ENCODE measurements at places on chromosomes 12 and 14.
A peak's percentile ranks its signal among the peaks of the same experiment; 100 is the strongest.

DNA sequence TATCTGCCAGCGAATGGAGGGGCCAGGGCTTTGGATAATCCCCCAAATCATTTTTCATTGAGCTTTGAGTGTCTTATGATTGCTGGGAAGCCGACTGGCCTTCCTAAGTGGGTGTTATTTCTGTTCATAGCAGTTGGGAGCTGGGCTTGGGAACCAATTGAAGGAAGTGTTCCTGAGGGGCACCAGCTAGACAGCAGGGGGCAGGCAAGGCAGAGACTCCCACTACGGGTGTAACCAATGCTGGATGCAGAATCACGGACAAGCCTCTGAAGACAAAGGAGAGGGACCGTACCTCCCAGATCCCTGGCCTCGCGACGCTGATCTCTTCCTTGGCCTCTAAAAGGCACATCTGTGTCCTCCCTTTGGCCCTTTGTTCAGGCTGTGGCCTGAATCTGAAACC, 149.0 kb upstream of the PRMT8 start:
- peak; percentile 61 for DNase-seq

GRCh38 chr12:40238266-40238902, 13.6 kb downstream of the LRRK2 start:
- DNase-seq = no peak

DNA sequence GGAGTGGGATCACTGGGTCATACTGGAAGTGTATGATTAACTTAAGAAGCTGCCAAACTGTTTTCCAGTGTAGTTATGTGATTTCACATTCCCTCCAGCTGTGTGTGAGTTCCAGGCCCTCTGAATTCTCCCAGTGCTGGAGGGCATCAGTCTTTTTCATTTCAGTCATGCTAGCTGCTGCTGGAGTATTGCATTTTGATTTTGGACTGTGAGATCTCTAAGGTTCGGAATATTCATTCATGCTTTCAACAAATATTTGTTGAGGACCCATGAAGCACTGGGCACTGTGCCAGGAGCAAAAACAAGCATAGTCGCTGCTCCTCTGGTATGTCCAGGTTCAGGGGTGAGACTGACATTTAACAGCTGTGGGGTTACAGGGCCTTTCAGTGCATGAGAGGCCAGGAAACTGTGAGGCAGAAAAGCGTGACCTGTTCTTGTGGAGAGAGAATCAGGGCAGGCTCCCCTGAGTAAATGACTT, 133.2 kb downstream of the SCARB1 start:
- DNase-seq = no peak

DNA sequence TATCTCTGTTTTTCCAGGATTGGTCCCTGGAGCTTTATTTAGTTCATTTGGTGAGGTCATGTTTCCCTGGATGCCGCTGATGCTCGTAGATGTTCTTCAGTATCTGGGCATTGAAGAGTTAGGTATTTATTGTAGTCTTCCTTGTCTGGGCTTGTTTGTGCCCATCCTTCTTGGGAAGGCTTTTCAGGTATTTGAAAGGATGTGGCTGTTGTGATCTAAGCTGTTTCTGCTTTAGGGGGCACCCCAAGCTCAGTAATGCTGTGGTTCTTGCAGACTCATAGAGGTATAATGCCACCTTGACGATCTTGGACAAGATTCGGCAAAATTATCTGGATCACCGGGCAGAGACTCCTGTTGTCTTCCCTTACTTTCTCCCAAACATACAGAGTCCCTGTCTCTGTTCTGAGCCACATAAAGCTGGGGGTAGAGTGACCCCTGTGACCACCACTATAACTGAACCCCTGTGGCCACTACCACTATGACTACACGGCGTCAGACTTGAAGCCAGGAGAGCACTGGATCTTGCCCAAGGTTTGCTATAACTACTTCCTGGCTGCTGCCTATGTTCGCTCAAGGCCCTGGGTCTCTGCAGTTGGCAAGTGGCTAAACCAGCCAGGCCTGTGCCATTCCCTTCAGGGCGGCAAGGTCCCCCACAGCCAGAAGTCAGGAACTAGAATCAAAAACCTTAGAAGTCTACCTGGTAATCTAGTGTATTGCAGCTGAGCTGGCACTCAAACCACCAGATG, 40.9 kb downstream of the FGD4 start:
- DNase-seq = no peak

DNA sequence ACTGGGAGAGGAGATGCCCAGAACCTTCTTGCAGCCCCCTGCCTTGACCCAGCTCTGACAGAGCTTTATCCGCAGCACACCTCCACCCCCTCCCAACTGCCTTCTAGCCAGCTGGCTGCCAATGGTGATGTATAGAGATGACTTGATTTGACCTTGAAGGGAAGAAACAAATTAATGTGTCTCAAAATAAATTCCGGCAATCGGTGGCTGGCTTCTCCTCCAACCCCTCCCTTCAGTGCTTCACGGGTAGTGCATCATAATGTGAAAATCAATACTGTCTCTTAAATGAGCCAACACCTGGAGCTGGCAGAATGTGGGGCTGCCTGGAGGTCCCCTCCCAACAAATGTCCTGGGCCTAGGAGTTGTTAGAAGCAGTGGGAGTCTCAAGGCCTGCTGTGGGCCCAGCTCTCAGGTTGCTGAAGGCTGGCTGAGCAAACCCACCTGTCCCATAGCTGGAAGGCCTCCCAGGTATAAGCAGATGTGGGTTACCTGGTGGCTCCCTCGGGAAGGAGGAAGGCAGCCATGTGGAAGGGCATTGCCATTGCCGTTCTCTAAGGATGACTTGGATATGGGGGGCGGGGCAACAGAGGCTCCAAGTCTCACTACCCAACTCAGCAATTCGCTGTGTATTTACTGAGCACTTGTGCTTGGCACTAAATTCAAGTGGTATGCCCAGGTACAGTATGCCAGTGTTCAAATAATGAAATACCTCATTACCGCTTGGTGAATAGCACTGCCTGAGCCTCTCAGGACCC, 23.2 kb downstream of the HSPB8 start:
- DNase-seq = peak; percentile 27

- DNase-seq = no peak
Observed at GRCh38 chr12:1812650-1813302, 7.6 kb upstream of the LRTM2 start.

GRCh38 chr14:91953170-91953985, 5.9 kb upstream of the FBLN5 start:
- no peak for DNase-seq

- no peak for DNase-seq
Observed at GRCh38 chr14:57462551-57462950, 31.1 kb downstream of the CCDC198 start.

- no peak for DNase-seq
Observed at GRCh38 chr12:65282840-65283239, 4.4 kb downstream of the MSRB3 start.

GRCh38 chr14:64186231-64187129, 107.7 kb downstream of the ESR2 start:
- DNase-seq = peak; percentile 44

- no peak for DNase-seq
Observed at GRCh38 chr12:100860611-100861010, 66.0 kb downstream of the ANO4 start.

DNA sequence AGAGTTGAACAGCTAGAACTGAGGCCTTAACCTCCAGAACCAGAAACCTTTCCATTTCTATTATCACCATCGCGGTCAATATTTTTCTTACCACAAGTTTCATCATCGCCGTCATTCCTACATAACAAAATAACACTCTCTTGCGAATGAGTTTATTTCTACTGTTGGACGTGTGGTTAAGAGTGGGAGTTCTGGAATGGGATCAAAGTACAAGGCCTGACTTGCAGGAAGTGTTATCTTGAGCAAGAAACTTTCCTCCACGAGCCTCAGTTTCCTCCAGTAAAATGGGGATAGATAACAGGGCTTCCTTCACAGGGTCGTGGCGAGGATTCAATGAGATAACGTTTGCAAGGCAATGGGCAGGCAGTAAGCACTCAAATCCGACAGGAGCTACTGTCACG, 652 bp downstream of the SART3 start:
- DNase-seq = no peak

DNA sequence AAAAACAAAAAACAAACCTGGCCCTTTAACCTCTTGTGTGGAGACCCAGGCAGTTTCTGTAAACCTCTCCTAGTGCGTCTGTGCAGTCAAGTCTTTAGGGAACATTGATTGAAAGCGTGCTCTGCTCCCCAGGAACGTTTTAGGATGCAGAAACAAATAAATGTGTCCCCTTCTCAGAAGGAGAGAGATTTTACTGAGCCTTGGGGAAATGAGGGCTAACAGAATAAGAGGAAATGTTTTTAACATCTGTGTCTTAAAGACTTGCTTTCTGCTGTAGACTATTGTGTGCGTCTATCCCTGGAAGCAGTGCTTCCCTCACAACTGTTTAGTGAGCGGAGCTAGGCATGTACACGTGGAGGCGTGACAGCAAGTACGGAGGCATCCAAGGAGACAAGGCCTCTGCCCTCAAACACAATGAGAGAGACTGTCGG, 54.3 kb downstream of the TECPR2 start:
- no peak for DNase-seq

DNA sequence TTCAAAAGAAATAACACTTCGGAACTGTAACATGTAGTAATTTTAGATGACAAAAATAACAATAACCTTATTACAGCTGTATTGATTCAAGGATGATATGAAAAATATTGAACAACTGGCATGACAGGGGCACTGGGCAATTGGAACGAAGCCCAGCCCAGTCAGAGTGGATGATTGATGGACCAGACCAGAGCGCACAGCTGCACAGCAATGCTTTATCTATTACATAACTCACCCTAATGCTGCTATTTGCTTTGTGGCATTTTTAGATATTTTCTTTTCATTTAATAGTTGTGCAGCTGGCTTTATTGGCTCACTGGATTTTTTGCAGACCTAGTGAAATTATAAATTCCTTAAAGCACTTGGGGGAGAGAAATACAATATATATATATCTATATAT, 26.9 kb upstream of the FERMT2 start:
- no peak for DNase-seq

- DNase-seq = no peak
Observed at GRCh38 chr12:3644104-3644503, 108.8 kb downstream of the CRACR2A start.

DNA sequence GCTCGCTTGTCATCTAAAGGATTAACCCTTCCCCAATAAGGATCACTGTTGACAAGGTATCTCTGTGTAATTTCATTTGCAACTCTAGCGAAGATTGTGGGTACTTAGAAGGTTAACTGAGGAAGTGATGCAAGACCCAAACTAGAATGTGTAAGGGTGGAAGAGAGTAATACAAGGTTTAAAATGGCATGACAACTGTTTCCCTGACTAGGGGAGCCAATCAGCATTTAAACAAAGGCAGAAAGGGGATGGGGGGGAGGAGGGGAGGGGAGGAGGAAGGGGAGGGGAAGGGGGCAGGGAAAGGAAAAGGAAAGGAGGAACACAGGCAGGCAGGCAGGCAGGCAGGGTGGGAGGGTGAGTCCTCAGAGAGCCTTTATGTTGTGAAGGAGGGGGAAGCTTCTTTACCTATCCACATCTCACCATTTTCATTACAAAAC, 31.1 kb downstream of the NRDE2 start:
- no peak for DNase-seq

DNA sequence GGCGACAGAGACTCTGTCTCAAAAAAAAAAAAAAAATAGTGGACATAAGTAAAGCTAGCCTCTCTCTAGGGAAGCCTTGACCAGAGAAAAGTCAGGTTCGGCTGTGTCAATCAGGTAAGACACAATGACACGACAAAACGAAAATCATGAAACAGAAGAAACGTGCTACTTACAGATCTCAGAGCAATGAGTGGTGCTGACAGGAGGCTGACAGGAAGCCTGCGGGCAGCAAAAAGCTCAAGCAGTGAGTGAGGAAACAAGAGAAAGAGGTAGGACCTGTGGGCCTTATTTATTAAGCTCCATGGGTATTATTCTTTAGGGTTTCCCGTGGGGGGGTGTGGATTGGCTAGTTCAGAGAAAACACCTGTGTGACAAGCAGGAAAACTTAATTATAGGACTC, 363.1 kb downstream of the KCNH5 start:
- DNase-seq = no peak

GRCh38 chr14:81435391-81436295, 35.5 kb upstream of the STON2 start:
- peak; percentile 66 for DNase-seq

GRCh38 chr12:113778432-113779132, 187.5 kb downstream of the RBM19 start:
- no peak for DNase-seq

GRCh38 chr12:116620124-116620491, 60.9 kb downstream of the MAP1LC3B2 start:
- no peak for DNase-seq

GRCh38 chr14:73753887-73754795, 40.0 kb upstream of the PNMA1 start:
- no peak for DNase-seq

- no peak for DNase-seq
Observed at GRCh38 chr12:99544457-99544856, 103.1 kb upstream of the GARIN6 start.

- DNase-seq = no peak
Observed at GRCh38 chr14:78196323-78196722, 26.1 kb downstream of the NRXN3 start.

GRCh38 chr12:3633396-3633795, 119.5 kb downstream of the CRACR2A start:
- DNase-seq = no peak

GRCh38 chr12:118259079-118259478, 113.6 kb downstream of the TAOK3 start:
- DNase-seq = no peak

DNA sequence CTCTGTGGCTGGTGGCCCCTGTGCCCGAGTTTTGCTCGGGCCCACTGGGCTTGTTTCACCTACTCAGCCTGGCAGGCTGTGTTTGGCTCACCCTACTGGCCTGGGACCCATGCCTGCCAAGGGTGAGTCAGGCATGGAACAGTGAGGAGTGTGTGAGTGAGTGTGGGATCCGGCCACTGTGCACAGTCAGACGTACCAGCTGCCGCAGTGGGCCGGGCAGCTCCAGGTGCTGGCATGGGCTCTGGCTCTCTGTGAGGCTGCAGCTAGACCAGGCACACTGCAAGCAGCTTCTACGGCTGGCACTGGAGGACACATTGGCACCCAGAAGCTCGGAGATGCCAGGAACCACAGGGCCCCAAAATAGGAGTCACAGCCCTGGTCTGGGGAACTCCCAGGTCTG, 40.6 kb downstream of the HSD17B6 start:
- no peak for DNase-seq

- DNase-seq = no peak
Observed at GRCh38 chr12:77025782-77026314, 39.5 kb downstream of the E2F7 start.

- no peak for DNase-seq
Observed at GRCh38 chr12:12356467-12356895, 397 bp upstream of the BORCS5 start.

DNA sequence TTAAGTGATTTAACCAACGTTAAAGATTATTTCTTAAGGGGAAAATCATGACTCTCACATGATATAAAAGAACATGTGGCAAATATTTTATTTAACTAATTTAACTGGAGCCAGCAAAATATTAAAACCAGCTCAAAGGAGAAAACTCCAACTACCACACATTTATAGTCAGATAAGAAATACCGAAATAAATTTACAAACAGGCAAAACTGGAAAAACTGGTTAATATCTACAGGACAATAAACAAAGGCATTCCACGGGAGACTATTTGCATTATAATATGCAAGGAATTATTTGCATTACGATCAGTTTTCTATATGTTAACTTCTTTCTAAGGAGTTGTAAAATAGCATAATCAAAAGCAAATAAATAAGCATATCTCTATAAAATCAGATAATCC, 13.8 kb upstream of the BCL2L14 start:
- no peak for DNase-seq
